ENCODE measurements at places on chromosomes 1 and 21.

DNA sequence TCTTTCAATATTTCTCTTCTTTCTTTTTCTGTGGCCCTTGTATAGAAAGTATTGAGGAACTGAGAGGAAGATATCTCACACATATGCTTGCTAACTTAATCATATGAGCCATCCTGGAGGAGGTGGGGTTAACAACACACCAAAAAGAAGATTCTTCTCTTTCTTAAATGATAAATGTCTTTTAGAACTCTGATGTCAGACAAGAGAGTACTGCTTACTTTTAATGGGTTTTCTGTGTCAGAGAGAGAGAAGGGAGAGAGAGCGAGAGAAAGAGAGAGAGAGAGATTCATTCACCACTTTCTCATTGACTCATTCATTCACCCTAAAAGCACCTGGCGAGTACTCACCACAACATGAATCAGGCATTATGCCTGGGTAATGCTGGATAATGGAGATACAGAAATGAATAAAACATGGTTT, 250.3 kb upstream of the SGIP1 start:
- DNase-seq, result peak; percentile 68

DNA sequence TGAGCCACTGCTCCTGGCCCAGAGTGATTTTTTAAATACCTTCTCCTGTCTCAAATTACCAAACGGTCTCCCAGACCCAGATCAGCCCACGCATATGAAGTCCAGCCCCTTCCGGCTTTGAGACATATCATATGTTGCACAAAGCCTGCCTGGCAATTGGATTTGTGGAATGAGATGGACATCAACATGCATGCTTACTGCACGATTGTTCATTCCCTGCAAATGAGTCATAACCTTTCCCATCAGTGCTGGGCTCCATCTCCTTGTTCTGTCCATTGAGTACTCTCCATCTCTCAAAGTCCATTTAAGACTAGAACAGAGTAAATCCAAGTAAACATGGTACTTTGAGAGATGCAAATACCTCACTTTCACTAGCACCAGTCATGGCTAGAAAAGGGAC, 612.2 kb upstream of the USP24 start:
- DNase-seq, result peak; percentile 98

- no peak for DNase-seq
These were observed 41.7 kb downstream of the COL24A1 start for GRCh38 chr1:86114816-86115400.

- no peak for DNase-seq
These were observed 150.7 kb downstream of the ZBTB18 start for GRCh38 chr1:244201750-244202149.

DNA sequence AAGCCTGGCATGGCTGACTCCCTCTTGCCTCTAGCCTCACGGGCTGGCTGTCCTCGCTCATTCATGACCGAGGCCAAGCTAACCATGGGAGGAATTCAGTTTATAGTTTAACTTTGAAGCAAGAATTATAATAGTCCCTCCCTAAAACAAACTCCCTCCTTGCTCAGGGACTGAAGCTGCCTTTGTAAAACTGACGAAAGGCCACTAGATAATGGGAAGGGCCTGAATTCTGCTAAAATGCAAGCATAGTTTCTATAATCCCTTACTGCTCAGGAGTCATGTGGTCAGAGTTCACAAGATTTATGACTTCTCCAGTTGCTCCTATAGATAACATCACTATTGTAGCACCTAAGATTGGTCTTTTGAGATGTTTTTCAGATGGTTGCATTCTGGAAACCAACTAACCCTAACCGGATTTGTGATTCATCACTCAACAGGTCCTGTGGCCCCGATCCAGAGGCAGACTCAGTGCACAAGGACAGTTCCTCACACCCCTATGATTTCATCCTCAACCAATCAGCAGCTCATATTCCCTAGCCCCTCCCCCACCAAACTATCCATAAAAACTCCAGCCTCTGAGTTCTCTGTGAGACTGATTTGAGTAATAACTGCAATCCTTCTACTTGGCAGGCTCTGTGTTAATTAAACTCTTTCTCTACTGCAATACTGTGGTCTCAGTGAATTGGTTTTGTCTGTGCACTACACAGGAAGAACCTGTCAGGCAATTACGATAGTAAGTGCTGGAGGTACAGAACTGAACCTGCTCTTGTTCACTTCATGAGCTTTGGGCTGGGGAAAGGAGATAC, 26.4 kb downstream of the HHIPL2 start:
- peak; percentile 79 for DNase-seq

GRCh38 chr1:158324395-158324794, 6.9 kb downstream of the CD1B start:
- DNase-seq, result no peak

DNA sequence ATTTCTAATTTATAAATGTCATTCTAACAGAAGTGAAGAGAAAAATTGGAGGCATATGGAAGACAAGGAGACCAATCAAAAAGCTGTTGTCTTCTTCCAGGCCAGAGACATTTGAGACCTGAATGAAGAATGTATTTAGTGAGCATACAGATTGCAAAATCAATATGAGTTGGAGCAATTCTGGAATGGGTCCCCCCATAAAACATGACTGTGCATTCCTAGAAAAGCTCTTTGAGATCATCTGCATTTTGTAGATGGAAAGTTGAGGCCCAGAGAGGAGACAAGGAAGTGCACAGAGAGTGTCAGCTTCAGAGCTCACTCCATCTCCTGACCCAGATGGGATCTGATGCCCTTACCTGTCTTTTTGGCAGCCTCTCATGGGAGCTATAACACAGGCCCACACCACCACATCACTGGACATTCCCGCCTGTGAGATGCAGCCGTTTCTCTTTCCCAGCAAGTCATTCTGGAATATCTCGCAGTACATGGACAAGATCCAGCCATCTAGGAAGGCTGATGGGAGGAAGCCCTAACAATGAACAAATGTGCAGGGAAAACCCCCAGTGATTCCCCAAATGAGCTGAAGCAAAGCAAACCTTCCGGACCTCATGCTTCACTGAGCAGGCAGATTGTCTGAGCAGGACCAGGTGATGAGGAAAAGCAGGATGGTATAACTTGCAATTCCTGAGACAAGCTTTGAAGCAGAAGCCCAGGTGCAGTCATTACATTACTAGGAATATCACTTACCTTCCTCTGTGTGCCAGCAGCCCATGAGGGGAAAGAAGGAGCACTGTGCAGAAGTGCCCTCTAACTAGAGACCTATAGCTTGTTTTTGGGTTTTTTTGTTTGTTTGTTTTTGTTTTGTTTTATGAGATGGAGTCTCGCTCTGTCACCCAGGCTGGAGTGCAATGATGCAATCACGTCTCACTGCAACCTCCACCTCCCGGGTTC, 445.6 kb downstream of the PLPP3 start:
- DNase-seq, result no peak

DNA sequence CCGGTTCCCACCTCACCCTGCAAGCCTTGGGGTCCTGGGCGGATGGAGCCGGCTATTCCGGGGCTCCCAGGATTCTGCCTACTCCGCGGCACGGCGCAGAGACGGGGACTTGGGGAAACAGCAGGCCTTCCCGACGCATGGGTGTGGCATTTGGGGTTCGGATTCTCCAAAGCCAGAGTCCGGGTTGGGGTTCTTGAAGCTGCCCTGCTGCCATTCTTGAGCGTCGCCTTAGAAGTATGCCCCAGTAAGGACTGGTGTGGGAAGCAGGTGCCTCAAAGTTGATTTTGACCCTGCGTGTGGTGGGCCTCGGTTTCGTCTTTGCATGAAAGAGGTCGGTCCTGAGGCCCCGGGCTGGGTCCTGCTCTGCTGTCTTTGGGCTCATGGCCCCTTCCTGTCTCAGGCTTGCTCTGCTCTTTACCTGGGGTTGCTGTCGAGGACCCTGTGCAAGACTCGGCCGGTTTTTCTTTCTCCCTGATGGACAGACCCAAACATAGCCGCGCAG, 696 bp downstream of the GUK1 start:
- no peak for DNase-seq

DNA sequence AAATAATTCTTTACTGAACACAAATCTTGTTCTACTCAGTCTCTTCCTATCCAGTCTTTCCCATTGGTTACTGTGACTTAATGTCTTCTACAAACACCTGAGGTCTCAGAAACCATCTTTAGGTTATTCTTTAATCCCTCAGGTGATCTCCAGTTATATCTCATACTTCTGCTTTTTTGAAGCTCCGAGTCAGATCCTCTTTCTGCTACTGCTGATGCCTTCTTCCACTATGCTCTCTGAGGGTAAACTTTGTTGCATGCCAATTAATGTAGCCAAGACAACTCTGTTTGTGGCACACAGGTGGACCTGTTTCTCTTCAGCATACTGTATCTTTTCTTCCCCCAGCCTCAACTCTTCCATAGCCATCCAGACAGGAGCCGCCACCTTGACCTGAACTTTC, 3.1 kb upstream of the APCS start:
- no peak for DNase-seq

GRCh38 chr1:6273380-6273891, 12.5 kb upstream of the GPR153 start:
- peak; percentile 66 for DNase-seq

GRCh38 chr1:155044812-155045657, 6.1 kb upstream of the ADAM15 start:
- peak; percentile 85 for DNase-seq

GRCh38 chr1:41622859-41623732, 138.6 kb upstream of the EDN2 start:
- DNase-seq, result no peak

DNA sequence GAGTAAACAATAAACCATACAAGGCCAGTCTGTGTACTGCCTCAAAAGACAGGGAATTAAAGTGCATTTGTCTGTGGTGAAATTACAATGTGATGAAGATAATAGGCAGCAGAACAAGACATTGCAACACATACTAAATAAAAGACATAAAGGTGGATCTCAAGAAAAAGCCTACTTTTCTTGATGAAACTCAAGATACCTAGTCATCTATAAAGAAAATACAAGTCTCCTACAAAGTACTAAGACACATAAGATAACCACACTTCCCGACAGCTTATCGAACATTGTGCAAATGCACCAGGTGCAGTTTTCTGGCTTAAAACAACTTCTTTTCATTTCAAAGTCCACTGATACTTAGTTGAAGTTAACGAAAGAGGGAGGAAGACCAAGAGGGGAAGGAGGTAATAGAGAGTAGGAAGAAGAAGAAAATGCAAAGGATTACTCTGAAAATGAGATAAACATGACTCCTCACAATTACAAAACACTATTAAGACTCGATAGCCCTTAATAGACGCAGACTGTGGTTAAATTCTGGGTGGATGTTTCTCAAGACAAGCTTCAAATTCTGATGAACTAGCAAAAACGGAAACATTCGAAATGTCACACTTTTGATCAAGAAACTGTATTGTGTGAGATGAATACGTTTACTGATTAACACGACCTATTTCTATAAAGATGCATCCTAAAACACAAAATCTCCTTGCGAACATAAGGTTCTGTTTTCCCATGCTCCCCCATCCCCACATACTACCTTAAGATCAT, 2.0 kb downstream of the HNRNPR start:
- peak; percentile 25 for DNase-seq

DNA sequence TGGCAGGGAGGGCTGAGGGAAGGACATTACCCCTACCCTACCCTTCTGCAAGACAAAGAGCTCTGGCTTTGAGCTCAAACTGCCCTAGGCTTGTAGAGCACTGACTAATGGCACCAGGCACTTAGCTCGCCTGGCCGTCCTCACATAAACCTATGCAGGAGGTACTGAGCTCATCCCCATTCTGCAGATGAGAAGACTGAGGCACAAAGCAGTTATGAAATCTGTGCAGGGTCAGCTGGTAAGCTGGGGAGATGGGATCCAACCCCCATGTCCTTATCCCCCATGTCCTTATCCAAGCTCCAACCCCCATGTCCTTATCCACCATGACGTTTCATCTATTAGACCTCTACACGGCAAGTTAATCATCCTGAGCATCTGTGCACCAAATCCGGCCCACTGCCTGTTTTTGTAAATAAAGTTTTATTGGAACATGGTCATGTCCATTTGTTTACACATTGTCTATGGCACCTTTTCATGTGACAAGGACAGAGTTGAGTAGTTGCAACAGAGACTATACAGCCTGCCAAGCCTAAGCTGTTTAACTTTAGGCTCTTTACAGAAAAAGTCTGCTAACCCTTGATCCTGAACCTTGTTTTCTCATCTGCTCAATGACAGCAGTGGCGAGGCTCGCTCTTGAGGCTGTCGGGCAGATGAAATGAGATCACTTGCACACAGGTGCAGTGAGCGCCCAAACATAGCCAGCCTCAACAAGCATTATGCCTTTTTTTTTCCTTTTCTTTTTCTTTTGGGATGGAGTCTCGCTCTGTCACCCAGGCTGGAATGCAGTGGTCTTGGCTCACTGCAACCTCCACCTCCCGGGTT, 86.8 kb downstream of the FBXO2 start:
- DNase-seq, result no peak

DNA sequence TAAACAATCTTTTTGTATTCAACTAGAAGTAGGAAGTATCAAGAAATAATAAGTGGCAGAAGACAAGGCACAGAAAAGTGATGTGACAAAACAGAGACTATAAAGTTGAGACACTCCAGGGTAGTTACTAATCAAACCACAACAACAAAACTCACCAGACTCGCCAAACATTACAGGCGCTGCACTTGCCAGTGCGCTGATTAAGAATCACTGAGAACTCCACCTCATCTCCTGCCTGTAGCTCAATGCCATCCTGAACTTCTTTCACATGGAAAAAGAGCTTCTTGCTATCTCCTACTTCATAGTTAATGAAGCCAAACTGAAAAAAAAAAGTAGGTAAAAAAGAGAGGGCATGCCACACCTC, 2.8 kb upstream of the NRAS start:
- DNase-seq, result peak; percentile 53

DNA sequence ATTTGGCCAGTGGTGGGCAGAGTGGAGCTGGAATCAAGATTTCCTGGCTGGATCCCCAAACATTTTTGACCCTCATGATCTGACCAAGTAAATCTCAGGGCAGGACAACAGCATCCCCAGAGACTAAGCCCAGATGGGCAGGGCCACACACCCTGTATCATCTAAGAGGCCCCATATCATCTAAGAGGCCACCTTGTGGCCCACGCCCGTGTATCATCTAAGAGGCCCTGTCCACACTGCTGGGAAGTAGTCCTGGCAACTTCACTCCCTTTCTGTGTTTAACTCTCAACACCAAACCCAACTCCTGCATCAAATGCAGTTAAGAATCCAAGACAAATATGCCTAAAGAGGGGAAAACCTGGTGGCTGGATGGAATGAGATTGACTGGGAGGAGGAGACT, 81.6 kb upstream of the SSX2IP start:
- no peak for DNase-seq

GRCh38 chr1:231171623-231172197, 9.9 kb downstream of the TRIM67 start:
- DNase-seq, result peak; percentile 8

DNA sequence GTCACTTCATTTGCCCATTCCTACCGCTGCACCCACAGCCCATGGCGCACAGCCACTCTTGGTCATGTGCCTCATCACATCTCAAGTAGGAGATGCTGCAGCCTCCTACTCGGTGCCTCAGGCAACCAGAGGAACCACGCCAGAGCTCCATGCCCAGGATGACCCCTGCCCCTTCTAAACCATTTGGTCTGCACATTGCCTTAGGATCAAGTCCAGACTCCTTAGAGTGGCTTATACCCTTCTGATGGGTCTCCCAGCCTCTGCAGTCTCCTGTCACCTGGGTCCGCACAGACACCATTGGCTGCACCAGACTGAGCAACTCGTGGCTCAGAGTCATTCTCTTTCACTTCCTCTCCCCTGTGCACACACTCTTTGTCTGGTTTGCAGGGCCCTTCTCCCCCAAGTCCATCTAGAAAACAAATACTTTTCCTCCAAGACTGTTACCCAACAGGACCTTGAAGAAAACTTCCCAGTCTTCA, 2.2 kb upstream of the ADORA3 start:
- no peak for DNase-seq

Measured in fibroblast of mammary gland (primary cell).